Islet precursor cell (in vitro differentiated cells): ENCODE measurements at places on chromosomes 7 and 10.

DNA sequence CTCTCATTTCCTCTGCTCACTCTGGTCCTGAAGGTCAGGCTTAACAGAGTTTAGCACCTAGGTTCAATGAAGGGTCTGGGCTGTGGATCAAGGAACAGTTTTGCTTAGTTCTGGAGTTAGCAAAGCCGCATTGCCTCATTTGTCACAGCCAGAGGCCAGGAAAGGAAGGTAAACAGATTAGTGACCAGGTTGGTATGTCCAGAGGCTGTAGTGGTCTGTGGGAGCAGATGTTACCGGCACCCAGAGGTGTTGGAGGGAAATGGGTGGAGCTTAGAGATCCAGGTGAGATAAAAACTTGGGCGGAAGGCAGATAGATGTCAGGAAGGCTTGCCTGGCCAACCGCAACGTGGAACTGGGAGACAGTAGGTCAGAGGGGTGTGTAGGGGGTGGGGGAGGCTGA lies 36.6 kb upstream of the ZMIZ2 start:
- DNase-seq: peak; percentile 68

DNA sequence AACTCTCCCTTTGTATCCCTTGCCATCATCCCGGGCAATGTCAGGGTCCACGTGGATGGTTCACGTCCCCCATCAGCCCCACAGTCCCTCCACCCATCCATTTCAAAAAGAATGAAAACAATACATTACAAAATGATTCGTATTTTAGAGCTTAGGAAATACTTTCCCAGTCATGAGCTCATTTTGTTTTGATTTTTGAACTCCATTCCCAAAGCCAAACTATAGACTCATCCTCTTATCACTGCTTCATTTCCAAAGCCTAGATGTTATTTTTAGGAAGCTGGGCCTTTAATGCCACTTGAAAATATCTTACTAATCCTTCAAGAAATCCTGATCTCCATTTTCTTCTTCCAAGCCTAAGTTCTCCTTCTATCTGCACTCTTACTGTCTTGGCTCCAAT lies 72.1 kb downstream of the WNT2 start:
- no peak for DNase-seq

DNA sequence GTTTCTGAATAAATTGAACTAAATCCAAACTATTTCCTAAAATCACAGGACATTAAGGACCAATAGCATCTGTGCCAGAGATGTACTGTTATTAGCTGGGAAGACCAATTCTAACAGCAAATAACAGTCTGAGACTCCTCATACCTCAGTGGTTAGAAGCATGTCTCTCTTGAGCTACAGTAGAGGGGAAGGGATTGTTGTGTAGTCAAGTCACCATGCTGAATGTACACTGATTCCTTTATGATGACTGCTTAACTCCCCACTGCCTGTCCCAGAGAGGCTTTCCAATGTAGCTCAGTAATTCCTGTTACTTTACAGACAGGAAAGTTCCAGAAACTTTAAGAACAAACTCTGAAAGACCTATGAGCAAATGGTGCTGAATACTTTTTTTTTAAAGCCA lies 13.9 kb downstream of the MEST start:
- DNase-seq: no peak

GRCh38 chr7:155277385-155277994 lies 20.2 kb upstream of the INSIG1 start:
- no peak for DNase-seq

- DNase-seq: no peak
Measured at GRCh38 chr10:103493362-103493915, at the start of gene NEURL1. TSS of gene NEURL1 (plus strand) at chr10:103493705. CDS start at chr10:103494388, 683 bp downstream.

DNA sequence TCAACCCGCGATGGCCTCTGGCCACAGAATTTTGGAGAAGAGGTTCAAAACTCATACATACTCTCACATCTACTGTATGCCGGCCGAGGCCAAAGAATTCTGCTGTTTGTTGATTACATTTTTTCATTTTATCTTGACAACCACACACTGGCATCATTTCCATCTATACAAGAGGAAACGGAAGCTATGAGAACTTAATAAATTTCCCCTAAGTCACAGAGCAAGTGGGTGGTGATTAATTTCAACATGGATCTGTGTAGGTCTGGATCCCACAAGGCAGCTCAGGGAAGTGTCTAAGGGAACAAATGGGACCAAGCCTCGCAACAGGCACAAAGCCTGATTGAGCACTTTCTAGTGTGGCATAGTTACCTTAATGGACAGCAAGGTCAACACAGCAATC lies 18.0 kb downstream of the ELMO1 start:
- DNase-seq: no peak
